Stimulated activated CD4-positive, alpha-beta T cell treated with anti-CD3 and anti-CD28 coated beads, Interleukin-4, amount 100 ng/mL, for 4 hours (primary cell): ENCODE measurements at places on chromosomes 5 and 9.

DNA sequence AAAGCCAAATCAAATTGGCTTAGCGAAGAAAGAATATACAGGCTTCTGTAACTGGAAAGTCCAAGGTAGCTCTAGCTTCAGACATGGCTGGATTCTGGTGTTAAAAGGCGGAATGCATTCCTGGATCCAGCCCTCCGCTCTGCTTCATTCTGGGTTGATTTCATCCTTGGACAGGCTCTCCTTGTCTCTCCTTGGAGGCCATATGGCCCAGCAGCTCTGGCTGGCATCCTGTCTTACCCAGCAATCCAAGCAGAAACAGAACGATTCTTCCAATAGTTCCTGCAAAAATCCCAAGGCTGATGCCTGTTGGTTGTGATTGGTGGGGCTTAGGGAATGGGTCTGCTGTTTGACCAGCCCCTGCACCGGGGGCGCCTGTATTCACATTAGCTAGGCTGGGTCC is 37.0 kb upstream of the SAP30L start:
- no peak for DNase-seq

DNA sequence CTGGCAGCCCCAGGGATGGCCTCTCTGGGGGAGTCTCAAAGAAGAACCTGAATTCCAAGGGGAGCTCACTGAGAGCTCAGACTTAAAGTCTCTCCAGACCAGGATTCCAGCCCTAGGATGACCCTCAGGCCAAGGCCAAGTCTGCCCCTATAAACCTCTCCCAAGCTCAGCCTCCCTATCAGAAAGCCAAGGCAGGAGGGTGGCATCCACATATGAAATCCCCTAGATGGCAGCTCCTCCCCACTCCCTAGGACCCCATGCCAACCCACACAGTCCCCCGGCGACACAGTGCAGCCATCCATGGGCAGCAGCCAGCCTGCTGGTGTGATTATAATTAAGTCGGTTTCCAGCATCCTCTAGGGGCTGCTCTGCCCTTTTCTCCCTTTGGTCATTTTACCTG is 269.9 kb downstream of the CDK5RAP2 start:
- no peak for DNase-seq

DNA sequence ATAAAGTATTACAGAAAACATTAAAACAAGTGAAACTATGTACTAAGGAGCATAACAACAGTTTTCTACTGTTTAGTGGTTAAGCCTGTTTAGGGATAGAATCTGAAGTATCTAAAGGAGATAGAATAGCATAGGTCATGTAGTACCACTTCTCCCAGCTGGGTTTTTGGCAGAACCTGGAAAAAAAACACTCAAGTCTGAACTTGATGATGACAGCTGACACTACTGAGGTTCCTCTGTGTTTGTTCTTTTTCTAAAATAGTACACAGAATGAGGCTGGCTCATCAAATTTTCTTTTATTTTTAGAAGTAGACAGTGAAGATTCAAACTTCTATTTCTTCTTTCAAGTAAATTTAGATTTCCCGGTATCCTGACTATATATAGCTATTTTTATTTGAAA is 203.8 kb upstream of the ACO1 start:
- DNase-seq, result no peak

DNA sequence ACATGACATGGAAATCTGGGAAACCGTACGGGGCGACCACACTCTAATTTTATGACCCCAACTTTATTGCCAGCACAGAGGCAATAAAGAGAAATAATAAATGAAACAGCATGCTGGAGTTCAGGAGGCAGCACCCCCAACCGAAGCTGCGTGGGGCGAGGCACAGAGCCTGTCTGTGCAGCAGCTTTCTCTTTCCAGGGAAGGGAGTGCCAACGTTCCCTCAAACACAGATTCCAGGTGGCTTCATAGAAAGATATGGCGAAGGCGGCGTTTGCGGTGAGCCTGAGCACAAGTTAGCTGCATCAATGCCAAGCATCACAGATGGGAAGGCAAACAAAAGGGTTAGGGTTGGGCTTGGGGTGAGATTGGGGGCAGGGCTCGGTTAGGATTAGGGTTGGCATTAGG is 114.8 kb downstream of the HSD17B3 start:
- DNase-seq, result no peak

DNA sequence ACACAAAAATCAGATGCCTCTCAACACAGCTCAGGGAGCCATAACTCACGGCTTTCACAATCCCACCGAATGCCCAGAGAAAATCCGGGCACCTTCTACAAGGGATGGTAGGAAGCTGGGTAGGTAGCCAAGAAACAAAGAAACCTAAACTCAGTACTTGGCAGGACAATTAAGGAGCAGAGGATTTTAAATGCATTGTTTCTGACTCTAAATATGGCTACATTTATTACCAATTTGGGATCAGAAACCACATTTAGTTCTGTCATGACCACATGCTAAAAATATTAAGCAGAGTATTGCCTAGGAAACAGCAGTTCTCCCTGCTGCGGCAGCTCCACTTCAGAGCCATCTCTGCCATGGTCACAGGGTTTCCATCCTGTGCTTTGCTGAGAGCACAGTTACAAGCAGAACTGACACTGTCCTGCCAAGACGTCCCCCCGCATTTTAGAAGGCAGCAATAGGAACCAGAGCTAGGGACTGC is 57.5 kb downstream of the SIL1 start:
- no peak for DNase-seq
